ENCODE measurements at places on chromosomes 2 and 18.
A peak's percentile ranks its signal among the peaks of the same experiment; 100 is the strongest.

- DNase-seq, result no peak
Observed at GRCh38 chr2:72271276-72271614, 123.6 kb upstream of the CYP26B1 start.

- no peak for DNase-seq
Observed at GRCh38 chr2:154226931-154227330, 355.2 kb downstream of the GALNT13 start.

- no peak for DNase-seq
Observed at GRCh38 chr2:39712953-39713352, 47.2 kb downstream of the TMEM178A start.

DNA sequence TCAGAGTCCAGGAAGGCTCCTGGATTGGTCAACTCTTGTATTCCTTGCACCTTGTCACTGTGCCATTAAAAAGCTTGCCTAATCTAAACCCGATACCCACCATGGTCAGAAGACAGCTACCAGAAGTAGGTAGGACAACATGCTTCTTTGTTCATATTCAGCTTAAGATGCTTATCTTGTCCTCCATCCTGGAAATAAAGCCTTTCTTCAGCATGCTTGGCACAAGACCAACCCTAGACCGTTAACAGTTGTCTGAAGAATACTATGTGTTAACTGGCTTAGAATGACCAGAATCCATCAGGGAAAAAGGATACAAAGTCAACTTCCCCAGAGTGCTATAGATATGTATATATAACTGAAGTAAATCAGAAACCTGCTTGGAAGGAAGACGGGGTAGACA lies 193.9 kb downstream of the ZRANB3 start:
- DNase-seq, result no peak

- no peak for DNase-seq
Observed at GRCh38 chr2:46393865-46394264, 85.5 kb upstream of the TMEM247 start.

- no peak for DNase-seq
Observed at GRCh38 chr2:234919711-234920110, 32.1 kb upstream of the SH3BP4 start.

- no peak for DNase-seq
Observed at GRCh38 chr18:36078751-36079529, 11.6 kb upstream of the RPRD1A start.

- peak; percentile 25 for DNase-seq
Observed at GRCh38 chr2:143183804-143184463, 54.7 kb downstream of the ARHGAP15 start.

DNA sequence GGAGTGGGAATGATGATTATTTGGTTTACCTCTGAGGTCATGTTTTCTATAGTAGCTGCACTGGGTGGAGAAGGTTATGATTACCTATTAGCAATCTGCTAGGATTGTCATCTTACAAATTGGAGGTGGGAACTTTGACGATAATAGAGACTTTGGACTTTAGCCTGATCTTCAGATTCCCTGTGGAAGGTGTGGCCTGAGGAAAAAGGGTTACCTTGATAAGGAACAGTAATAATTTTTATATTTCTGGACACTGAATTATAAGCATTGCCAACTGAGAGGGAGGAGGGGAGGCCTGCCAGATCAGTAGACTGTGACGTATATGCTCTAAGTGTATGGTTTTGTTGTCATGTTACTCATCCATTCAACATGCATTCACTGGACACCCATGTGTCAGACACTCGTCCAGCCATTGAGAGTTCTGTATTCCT lies 183.4 kb upstream of the FOSL2 start:
- no peak for DNase-seq
